GM04504 (cell line): ENCODE measurements at places on chromosomes 7 and 10.

GRCh38 chr10:24425151-24425550 lies 216.2 kb downstream of the KIAA1217 start:
- DNase-seq: no peak

GRCh38 chr7:30310674-30311362 lies 26.4 kb downstream of the ZNRF2 start:
- DNase-seq: no peak

GRCh38 chr10:17427666-17428350 lies 26.6 kb downstream of the ST8SIA6 start:
- DNase-seq: no peak

DNA sequence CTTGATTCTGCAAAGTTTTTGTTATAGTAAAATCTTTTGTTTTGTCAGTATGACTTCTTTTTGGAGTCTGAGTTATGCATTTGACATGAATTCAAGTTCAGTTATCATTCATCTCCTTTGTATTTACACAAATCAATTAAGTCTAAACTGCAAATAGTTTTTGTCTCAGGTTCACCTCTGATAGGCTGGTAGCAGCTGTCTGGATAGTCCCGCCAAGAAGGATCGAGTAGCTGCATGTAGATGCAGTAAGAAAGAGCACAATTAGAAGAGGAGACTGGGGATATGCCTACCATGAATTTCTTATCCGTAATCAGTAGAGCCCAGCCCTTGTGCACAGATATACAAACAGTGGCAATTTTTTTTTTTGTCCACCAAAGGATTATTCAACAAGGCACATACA lies 392.5 kb upstream of the ETV1 start:
- DNase-seq: no peak

DNA sequence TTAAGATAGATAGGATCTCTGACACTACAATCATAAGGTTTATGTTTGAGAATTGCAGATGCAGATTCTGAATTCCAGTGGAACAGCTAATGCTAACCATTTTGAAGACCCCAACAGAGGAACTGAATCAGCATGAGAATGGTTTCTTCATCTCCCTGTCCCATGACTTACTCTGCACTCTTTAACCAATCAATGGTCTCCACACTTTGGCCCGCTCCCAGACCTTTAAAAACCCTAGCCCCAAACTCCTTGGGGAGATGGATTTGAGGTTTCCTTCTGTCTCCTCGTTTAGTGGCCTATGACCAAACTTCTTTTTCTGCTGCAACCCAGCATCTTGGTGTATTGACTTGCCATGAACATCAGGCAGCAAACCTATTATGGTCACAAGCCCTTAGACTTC lies 804.9 kb downstream of the LRMDA start:
- DNase-seq: no peak

DNA sequence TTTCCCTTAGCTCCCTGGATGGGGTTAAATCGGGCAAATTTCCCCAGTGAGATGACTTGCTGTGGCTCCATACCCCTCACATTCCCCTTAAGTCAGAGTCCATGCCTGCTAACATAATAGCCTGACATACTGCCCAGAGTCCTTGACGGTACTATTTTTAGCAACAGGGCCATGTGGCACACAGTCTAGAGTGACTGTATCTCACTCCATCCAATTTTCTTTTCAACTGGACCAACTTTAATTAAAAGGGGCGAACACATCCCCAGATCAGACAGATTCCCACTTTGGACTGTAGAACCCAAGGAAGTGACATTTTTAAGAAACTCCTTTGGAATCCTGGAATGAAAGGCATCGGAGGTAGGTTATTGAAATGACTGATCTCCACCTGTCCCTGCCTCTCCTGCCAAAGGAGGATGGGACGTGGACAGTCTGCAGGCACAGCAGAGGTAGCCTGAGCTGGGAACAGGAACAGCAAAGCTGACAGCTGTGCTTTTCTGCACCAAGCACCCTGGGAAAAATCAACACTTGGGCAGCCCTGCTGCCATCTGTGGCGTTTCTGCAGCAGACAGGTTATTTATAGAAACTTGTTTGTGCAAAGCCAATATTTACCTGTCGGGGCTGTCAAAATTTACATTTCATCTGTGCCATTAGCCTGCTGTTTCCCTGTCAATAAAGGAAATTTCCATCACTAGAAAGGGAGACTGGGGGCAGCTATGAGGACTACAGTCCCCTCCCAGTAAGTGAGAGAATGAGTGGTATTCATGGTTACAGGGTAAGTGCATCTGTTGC lies 221.5 kb upstream of the AOAH start:
- no peak for DNase-seq

DNA sequence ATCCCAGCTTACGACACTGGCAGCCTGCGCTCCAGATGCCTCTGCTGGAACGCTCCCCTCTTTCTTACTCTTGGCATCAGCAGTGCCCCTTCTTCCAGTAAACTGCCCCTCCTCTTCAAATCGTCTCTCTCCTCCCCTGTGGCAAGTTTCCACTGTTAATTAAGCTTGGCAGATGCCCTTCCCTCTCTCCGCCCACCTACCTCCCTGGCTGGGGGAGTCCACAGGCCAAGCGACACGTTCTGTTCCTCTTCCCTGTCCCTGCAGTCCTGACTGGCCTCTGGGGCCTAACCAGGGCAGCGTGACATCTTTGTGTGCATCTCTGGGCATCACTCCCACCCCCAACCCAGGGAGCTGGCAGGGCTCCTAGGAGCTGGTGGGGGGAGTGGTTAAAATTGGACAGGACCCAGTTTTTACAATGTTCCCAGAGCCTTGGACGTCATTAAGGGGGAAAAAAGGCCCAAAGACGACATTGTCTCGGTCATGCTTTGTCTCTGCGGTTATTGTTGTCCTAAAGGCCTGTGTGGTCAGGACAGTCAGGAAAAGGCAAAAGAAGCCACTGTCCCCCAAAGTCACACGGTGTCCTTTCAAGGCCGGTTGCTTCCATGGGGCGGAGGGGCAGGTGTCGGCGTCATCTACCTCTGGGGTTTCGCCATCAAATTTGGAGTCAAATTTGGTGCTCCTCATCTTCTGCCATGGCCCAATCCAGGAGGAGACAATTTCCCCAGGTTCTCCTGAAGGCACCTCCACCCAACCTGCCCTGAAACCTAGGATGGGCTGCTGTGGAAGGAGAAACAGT lies 54.2 kb downstream of the DLG5 start:
- DNase-seq: no peak

GRCh38 chr10:48671914-48672595 lies 12.6 kb upstream of the WDFY4 start:
- no peak for DNase-seq

GRCh38 chr7:100803398-100804161 lies 23.7 kb downstream of the EPHB4 start:
- peak; percentile 81 for DNase-seq

DNA sequence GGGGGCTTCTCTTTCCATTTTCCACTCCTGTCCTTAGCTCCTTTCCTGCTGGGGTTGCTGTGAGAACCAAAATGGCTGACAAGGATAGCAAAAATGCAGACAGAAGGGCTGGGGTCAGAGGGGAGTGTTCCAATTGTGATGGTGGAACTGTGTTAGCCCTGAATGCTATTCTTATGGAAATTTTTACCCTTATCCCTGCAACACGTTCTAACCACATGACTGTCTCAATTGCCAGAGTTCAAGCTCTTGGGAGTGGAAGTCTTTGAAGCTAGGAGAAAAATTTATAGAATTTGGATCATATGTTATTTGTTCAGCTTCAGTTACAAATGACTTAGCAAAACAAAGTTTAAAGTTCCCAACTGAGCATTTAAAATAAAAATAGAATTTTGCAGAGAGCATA lies 134.1 kb downstream of the ADCYAP1R1 start:
- DNase-seq: no peak

DNA sequence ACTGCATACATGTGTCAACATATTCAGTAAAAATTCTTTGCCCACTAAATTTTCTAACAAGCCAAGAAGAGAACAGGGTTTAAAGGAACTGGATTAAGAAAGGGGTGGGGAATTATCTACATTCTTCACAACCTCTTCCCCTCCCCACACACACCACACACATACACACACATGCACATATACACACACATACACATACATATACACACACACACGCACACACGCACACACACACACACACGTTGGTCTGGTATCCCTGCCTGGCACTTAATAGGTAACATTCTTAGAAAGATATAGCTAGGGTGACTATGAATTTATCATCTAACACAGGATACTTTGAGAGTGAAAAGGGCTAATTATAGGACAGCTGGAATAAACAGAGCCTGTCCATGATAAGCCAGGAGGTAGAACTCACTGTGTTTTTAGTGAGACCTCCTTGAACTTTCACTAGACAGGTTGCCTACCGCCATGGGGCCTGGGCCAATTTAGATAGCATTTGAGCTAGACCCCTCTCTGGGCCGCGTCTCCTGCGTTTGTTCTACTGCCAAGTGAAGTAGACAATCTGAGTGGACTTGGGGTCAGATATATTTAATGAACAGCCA lies 33.1 kb upstream of the EPC1 start:
- DNase-seq: no peak

GRCh38 chr10:13820119-13820963 lies 233.6 kb downstream of the PRPF18 start:
- no peak for DNase-seq

GRCh38 chr10:71573562-71574518 lies 145.7 kb downstream of the C10orf105 start:
- DNase-seq: no peak

DNA sequence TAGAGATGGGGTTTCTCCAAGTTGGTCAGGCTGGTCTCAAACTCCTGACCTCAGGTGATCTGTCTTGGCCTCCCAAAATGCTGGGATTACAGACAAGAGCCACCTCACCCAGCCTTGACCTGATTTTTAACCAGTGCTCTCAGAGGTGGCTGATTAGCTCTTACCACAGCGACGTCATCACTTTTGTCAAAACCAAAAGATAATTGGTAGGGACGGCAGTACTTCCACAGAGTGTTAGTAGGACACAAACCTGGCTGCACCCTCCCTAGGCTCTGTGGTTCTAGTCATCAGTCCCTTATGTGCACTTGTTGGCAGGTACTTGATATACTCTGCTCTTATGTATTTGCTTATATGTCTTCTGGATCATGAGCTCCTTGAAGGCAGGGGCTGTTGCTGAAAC lies 74.0 kb downstream of the GPR141 start:
- no peak for DNase-seq

DNA sequence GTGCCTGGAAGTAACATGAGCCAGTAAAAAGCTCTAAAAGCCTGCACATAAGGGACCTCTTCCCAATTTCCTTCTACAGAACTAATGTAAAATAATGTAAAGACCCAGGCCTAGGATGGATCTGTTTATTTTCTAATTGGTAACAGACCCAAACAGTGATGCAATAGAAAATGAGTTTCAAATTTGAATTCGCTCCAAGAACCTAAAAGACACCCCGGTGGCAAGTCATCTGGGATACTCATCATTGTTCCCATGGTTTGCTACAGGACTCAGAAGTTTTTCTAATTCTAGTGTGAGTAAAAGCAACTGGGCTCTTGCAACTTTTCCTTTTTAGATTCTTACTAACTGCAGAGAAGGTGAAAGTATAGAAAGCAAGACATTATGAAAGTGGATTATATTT lies 271.3 kb upstream of the CACNA2D1 start:
- DNase-seq: no peak

DNA sequence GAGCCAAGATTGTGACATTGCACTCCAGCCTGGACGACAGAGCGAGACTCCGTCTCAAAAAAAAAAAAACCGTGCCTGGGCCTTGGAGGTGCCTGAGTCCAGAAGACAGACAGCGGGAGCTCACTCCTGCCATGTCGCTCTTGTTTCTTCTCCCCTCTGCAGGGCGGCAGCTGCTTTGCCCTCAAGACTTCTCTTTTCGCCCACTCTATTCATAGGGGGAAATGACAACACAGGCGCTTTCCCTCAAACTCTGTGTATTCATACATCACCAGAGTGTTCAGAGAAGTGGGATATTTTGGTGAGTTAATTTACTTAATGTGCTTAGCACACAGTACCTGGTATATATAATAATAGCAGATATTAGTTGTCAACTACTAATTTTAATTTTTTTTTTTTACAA lies 44.5 kb downstream of the FOXK1 start:
- no peak for DNase-seq

GRCh38 chr10:104541820-104542219 lies 99.3 kb upstream of the SORCS3 start:
- DNase-seq: no peak

GRCh38 chr7:10802526-10802925 lies 171.1 kb upstream of the PHF14 start:
- DNase-seq: no peak

GRCh38 chr7:79823246-79823951 lies 311.2 kb upstream of the GNAI1 start:
- DNase-seq: no peak

GRCh38 chr10:86730227-86730626 lies 26.2 kb upstream of the BMPR1A start:
- DNase-seq: no peak

- no peak for DNase-seq
These were observed 29.8 kb downstream of the JAKMIP3 start for GRCh38 chr10:132095403-132096113.

DNA sequence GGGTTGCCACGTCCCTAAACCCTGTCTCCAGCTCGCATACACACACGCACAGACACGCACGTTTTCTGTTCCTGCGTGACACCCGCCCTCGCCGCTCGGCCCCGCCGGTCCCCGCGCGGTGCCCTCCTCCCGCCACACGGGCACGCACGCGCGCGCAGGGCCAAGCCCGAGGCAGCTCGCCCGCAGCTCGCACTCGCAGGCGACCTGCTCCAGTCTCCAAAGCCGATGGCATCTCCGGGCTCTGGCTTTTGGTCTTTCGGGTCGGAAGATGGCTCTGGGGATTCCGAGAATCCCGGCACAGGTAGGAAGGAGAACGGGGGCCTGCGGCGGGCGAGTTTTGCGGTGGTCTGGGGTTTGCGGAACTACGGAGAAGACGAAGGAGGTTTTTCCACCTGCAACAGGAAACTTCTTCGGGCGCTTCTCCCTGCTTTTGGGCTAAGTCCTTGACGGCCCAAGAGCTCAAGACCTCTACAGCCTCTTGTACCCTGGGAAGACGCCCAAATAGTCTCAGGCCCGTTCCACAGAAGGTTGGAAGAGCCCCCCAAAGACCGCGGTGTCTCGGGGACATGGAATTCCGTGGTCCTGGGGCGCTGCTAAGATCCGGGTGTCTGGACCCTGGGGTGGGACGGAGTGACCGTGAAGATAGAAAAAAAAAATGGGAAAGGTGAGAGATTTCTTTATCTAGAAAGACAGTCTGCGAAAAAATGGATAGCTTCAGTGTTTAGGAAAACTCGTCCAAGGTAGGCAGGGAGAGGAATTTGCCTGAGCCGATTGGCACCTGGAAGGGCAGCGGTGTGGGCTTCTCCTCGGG lies at the start of gene GAD2:
GAD2 (plus strand) TSS at position 190 of the 811 bp plus-strand sequence; CDS start at position 226, 36 bp downstream.
- DNase-seq: no peak

- no peak for DNase-seq
These were observed 4.4 kb downstream of the RBM33 start for GRCh38 chr7:155648752-155649339.

DNA sequence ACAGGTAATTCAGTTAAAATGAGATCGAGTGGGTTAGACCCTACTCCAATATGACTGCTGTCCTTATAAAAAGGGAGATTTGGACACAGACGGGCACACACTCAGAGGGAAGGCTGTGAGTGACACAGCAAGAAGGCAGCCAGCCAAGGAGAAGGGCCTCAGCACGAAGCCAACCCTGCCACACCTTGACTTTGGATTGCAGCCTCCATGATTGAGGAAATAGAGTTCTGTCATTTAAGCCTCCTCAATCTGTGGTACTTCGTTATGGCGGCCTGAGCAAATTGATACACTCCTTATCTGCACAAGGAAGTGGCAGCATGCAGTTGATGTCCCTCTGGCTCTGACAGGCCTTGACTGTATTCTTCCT lies 43.8 kb downstream of the SH2D4B start:
- no peak for DNase-seq
